Stimulated activated naive CD4-positive, alpha-beta T cell (primary cell): ENCODE measurements at places on chromosomes 3 and 15.

DNA sequence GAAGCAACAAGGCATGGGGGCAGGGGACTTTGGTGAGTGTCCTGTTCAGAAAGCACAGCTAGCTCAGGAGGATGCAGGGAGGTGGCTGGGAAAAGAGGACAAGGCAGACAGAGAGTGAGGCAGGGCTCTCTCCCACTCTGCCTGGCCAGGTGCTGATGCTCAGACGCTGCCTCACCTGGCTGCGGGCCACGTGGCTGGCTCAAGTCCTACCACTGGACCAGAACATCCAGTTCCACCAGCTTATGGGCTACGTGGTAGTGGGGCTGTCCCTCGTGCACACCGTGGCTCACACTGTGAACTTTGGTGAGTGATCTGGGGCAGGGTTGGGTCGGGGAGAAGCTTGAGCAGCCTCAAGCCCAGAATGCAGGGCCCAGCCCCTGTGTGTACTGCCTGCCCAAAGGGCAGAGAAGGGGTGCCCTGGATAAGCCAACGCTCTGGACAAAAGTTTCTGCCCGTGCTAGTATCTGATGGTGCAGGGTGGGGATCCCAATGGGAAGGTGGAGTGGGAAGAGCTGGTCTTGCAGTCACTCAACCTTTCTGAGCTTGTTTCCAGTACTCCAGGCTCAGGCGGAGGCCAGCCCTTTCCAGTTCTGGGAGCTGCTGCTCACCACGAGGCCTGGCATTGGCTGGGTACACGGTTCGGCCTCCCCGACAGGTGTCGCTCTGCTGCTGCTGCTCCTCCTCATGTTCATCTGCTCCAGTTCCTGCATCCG is 20.9 kb downstream of the NOX5 start:
- DNase-seq: no peak

DNA sequence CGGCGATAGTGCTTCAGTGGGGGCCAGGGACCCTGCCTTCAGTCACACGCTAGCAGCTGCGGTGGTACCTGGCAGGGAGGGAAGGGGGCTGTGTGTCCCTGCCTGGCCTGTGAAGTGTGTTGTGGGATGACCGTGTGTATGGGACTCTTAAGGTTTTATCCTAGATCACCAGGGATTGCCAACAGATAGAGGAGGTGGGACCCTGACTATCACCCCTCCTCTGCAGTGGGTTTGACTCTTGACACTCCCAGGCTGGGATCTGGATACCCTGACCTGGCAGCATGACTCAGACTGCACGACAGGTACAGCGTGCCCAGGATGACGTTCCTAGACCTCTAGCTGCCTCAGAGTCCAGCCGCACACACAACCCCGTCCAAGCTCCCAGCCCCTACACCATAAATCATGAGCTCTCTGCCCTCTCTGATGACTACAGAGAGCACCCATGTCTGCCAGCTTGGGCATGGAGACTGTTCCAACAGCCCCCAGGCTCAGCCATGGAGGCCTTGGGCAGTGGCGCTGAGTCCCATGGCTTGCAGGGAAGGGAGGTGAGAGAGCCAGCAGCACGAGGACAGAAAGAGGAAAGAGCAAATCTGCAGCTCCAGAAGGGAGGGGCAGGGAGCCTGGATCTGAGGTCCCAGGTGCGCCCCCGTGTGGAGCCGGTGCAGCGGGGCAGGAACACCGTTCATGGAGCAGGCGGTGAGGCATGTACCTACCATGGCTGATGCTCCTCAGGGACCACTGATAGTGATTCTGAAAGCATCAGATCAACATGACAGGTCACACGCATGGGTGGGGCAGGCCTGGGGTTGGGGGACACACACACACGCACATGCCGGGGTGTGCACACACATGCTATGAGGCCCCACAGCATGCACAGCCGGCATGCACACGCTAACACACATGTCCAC is 71.0 kb downstream of the ADAMTS7 start:
- DNase-seq: peak; percentile 16

- DNase-seq: no peak
Measured at GRCh38 chr15:38362355-38362754, 91.6 kb upstream of the FAM98B start.

DNA sequence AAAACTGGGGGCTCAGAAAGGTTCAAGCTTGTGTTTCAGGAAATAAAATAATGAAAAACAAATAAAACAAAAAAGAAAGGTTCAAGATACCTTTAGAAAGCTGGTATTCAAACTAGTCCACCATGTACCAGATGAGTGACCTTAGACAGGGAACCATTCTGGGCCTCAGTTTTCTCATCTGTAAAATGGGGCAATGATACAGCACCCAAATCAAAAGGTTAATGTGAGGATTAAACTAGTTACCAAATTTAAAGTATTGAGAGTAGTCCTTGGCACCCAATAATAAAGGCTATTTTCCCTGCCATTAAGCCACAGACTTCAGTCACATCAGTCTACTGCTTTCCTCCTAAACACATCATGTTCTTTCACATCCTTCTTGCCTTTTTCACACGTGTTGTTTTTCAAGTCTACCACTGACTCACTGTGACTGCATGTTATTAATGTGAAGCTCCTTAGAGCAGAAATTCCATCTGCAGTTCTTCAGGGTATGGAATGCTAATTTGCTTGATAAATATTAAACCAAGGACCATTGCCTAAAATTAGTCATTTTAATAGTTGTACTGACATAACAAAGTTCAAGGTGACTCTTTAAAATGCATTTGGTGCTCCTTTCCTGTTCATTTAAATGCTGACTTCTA is 19.9 kb downstream of the TAMM41 start:
- no peak for DNase-seq
